ENCODE measurements at places on chromosomes 1 and 21.

DNA sequence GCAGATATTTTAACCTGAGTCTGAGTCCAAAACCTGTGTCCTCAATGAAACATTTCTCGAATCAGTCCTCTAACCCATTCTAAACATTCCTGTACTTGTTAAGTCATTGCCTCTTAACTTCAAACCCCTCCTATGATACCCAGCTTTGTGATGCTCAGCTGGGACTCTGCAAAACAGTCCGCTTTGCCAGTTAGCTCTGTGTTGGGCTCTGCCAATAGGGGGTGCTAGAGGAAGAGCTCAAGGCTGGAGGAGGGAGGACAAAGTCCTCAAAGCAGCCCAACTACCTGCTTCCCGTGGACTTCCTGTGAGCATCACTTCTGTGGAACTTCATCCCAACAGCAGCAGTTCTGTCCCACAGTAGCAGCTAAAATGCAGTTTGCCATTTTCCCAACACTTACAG is 38.1 kb upstream of the SYT14 start:
- DNase-seq, result no peak

GRCh38 chr1:167443757-167444156 is 74.6 kb downstream of the CD247 start:
- DNase-seq, result no peak

DNA sequence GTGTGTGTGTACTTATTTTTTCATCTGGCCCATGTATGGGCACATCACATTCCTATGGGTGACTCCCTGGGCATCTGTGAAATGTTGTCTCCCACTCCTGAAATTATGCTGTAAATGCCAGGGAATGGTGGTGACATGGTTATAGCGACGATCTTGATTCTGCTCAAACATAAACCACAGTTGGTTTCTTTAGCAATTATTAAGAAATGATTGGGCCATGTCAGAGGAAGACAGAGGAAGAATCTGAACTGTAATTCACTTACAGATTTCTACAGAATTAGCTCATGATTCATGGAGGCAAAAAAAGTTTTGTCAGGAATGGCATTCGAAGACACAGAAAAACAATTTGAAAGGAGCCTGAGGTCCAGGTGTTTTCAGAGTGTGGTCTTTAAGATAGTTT is 25.8 kb upstream of the KCNE1 start:
- no peak for DNase-seq

- peak; percentile 28 for DNase-seq
Measured at GRCh38 chr1:150165622-150166612, 16.2 kb downstream of the PLEKHO1 start.

DNA sequence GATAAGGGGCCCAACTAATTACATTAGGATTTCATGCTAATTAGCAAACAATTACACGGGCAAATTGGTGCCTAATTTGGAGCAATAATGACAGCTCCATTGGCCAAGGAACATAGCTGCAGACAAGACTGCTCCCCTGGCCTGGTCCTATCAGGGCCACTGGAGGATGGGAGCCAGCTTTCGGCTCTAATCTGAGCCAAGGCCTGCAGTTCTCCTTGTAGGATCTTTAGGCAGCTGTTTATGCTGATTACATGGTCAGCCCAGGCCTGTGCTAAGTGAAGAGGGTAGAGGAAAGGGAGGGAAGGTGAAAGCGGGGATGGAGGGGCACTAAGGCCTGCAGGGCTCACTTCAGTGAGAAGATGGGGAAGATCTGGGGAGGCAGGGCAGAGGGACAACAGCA is 12.4 kb upstream of the ADGRB2 start:
- no peak for DNase-seq

GRCh38 chr1:70224954-70225353 is 3.8 kb downstream of the SRSF11 start:
- no peak for DNase-seq

DNA sequence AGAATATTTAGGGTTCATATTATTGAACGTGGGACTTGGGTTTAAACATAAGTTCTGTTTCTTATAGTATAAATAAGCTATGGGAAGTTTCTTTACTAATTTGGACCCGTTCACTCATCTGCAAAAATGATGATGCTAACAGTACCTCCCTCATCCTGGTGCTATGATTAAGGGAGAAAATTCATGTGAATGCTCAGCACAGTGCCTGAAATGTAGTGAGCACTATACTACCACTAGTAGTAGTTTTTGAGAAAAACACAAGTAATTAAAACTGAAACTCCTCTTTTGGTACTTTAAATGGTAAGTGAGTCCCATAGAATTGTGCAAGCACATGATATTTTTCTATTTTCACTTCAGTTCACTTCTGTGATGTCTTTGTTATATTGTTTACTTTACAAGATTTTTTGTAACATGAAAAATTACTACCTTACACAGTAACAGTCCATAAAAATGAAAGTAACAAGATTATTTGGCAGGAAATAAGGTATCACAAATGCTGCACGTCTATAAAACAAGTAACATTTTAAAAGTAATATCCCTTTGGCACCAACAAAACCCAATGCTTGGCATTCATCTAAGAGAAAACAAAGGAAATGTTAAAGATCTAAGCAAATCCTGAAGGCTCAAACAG is 11.3 kb upstream of the PTPRC start:
- DNase-seq, result no peak

GRCh38 chr21:17976139-17976538 is 157.0 kb upstream of the C21orf91 start:
- no peak for DNase-seq

DNA sequence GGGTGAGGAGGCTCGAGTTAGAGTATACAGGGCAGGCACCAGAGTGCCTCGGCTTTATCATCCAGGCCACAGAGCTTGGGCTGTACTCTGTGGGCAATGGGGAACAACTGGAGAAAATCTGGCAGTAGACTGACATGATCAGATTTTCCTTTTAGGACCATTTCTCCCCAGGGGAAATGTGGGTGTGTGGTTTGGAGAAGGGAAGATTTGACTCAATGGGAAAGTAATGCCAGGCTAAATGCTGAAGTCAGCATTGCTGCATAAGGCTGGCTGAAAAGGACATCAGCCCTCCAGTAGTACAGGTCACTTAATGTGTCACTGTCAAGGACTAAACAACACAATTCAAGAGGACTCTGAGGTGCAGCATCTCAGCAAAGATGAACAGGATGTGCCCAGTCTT is 5.0 kb downstream of the FYB2 start:
- no peak for DNase-seq

DNA sequence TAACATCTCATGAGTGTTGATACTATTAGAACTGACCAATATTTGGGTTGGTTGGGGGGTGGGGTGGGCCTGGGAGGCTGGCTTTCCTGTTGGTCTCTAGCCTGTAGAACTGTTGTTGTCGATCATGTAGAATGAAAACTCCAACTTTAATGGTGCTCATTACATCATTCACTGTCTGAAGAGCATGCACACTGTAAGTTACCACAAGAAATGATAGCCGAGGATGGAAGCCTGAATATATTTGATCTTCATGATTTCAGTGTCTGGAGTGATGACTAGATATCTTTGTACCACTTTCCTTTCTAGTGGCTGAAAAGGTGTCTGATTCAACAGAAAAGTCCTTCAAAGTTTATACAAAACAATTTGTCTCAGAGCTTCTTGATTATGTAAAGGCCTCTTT is 123.6 kb downstream of the XCL2 start:
- no peak for DNase-seq

GRCh38 chr21:27673581-27673980 is 706.7 kb upstream of the ADAMTS5 start:
- no peak for DNase-seq

- DNase-seq, result no peak
Measured at GRCh38 chr1:220711056-220711809, 21.1 kb downstream of the C1orf115 start.

DNA sequence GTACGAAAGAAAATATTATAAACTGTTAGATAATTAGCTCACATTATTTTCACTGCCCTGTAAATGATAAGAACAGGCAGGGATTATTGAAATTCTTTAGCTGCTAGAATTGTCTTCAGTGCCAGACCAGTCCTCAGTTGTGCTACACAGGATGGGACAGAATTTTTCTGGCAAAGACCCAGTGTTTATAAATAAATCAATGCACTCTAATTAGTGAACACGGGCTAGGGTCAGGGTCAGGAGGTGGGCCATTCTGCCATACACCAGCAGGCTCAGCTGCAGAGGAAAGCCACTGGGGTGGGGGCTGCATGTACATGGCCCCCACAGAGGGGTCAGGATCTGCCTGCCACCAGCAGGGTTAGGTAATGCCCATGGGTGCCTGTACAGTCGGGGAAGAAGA is 6.4 kb downstream of the BCAR3 start:
- DNase-seq, result no peak

- no peak for DNase-seq
Measured at GRCh38 chr1:227459977-227460376, 103.4 kb upstream of the ZNF678 start.

- no peak for DNase-seq
Measured at GRCh38 chr1:61181067-61182038, 99.0 kb downstream of the NFIA start.

GRCh38 chr21:38741950-38742256 is 63.8 kb upstream of the ETS2 start:
- no peak for DNase-seq

DNA sequence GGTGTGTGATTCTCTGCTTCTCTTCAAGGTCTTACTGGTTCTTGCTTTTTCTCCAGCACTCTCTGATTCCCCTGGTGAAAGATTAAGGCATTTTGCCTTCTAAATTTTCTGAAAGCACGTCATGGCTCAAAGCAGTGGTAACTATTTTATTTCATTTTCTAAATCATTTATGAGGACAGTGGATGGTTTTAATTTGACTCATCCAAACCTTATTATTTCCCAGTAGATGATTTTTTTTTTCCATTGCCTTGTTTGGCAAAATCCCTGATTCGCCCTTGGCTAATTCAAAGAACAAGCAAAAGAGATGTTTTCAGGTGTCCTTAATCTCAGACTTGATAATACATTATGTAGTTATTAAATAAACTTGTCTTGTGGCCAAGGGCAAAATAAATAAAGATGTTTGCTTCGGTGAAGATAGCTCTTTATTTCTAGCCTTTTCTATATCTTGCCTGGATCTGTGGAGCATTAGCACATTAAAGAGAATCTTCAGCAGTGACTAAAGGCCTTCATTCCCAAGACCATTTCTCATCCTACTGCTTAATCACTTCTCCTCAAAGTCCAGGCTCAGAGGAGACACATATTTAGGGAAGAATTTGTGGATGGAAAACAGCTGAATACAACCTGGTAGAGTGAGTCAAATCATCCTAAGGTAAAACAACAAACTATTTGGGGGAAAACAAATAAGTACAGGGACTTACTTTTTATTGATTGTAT is 359.8 kb downstream of the DUSP10 start:
- DNase-seq, result no peak

DNA sequence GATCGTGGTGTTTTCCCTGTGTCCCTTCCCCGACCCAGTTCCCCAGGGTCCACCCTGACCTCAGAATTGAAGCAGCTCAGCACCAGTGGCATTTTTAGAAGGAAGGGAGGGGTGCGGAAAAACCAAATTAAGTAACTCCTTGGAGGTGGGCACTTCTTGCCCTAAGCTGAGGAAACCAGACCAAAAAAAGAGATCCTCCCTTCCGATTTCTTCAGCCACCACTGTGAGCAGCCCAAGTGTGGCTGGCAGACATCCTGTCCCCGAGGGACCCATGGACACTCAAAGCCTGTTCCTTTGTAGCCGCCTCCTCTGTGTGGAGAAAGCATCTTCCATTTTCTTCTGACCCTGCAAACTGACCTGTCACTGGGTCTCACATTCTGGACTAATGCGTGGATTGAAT is 31.3 kb downstream of the KIRREL1 start:
- DNase-seq, result no peak

- DNase-seq, result no peak
Measured at GRCh38 chr1:93080179-93080823, 1.2 kb downstream of the MTF2 start.

- no peak for DNase-seq
Measured at GRCh38 chr21:32597205-32597604, 11.9 kb upstream of the TCP10L start.

DNA sequence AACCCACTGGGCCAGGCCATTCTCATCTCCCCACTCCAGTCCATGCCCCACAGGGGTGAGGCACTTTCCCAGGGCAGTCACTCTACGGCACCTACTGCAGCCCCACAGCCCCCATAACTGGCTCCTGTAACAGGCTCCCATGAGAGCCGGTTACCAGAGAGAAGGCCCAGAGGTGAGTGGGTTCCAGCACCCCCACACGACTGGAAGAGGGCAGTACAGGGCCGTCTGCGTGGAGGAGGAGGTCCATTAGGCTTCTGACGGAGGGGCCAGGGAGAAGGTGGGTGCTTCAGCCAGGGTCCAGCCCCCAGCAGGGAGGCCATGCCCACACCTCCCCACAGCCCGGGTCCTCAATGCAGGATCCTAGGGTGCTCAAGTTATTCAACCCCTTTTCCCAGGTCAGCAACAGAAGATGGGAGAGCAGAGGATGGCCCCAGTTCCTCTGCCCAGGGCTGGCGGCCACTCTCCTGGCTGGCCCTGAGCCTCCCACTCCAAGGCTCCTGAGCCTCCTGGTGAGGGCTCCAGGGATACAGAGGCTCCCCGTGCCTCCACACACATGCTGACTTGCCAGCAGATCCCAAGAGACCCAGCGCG is 1.6 kb downstream of the ACAP3 start:
- DNase-seq, result no peak

DNA sequence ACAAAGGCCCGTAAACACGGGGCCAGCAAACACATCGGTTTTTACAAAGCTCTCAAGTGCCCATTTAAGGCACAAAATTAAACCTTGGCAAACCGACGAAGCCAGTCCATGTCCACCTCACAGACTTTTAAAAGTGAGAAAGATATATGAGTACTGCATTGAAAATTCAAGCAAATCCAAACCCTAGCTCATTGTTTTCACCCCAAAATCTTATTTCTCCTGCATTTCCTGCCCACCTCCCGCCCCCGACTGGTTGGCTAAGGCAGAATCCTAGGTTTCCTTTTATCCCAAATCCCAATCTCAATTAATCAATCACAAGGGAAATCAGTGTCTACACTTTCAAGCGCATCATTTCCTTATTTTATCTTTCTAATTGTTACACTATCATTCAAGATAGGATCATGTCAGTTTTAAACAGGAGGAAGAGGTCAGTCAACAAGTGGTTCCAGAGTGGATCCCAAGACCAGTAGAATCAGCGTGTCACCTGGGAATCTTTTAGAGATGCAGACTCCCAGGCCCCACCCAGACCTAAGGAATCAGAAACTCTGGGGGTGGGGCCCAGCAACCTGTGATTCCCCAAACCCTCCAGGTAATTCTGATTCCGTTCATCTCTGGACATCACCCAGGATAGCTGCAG is 1.7 kb upstream of the GNG4 start:
- no peak for DNase-seq

- DNase-seq, result no peak
Measured at GRCh38 chr1:213242883-213243282, 191.8 kb downstream of the RPS6KC1 start.

GRCh38 chr21:28640326-28640725 is 352.4 kb downstream of the LTN1 start:
- no peak for DNase-seq
